Small intestine (tissue), 16 donors: ENCODE measurements at places on chromosomes 1 and 21. TPM values are rescaled to one million over a fixed set of nuclear protein-coding genes. Genes with fewer than 3 reads are reported as not detected.

DNA sequence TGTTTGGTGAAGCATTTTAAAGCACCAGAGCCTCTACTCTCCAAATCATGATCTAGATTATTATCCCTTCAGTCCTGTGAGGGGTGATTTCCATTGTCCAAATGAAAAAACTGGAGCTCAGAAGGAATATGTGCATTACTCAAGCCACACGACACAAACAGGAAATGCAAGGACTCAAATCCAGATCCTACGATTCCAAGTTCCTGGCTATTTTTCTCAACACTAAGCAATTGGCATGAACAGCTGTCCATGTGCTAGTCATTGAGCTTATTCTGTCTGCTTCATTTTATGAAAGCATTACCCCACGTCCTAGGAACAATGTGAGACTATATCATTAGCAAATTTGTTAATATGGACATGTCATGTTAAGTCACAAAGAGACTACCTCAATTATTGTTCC lies 273.1 kb upstream of the LYPLAL1 start:
- no peak for DNase-seq

DNA sequence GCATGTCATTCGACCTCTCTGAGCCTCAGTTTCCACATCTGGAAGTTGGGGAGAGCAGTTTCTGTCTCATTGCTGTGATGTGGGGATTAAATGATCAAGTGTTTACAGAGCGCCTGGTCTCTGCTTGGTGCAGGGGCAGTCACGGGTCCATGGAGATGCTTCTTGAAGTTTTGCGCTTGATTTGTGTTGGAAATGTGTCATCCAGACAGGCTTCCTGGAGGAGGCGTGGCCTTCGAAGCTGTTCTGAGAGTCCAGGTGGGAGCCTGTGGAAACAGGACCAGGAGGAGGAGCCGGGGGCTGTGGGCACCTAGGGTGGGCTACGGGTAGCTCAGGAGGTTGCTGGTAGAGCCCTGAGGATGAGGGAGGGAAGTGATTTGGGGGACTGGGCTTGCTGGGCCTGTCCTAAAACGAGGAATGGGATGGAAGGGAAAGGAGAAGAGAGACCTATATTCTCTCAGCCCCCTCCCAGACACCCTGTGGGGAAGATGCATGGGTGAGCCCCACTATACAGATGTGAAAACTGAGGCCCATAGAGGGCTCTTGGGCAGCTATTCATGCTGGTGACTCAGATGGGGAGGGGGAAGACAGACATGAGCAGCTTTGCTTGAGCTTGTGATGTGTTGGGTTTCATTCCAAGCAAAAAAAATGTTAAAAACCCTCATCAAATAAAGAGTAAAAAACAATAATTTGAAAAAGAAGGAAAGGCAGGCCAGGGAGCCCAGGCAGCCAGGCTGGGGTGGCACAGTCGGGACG lies 107.2 kb upstream of the WNT4 start:
- DNase-seq: no peak

- DNase-seq: no peak
Observed at GRCh38 chr1:201212056-201212455, 21.4 kb downstream of the IGFN1 start.

- DNase-seq: no peak
Observed at GRCh38 chr1:10973552-10973951, 38.9 kb upstream of the TARDBP start.

- no peak for DNase-seq
Observed at GRCh38 chr1:245648749-245649522, 494.2 kb downstream of the KIF26B start.

Gene FAM76A
- polyA plus RNA-seq: 4.3 TPM

DNA sequence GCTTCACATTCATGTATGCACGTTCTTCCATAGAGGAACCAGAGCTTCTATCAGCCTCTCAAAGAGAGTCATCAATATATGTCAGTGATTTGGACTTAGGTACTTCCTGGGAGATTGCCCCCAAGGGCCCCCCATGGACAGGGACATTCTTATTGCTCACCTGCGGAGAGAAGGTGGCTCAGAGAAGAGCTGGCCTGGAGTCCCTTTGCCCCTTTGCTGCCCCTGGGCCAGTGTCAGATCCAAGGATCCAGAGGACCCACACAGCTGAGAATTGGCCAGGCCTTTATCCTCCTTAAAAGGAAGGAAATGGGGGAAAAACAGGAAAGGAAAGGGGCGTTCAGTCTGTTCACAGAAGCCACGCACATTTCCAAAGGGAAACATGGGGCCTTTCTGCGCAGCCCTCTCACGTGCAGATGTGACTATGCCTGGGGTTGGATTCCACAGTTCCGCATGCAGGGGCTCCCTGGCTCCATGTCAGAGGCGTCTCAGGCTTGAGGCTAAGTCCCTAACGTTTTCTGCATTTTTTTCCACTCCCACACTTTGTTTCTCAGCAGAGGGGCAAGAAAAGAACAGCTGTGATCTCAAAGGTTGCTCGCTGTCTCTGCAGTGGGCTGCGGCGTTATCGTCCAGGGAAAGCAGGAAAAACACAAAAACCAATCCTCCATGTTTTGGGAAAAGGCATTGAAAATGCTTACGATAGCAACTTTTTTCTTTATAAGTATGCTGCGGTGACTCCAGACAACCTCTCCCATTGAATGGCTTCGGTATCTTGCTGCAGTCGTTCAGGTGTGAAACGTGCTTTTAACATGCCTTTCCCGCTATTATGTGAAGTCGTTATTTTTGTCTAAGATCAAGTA lies 5.9 kb downstream of the C1orf226 start:
- no peak for DNase-seq

Gene PRKCZ
- 44.2 TPM for polyA plus RNA-seq

DNA sequence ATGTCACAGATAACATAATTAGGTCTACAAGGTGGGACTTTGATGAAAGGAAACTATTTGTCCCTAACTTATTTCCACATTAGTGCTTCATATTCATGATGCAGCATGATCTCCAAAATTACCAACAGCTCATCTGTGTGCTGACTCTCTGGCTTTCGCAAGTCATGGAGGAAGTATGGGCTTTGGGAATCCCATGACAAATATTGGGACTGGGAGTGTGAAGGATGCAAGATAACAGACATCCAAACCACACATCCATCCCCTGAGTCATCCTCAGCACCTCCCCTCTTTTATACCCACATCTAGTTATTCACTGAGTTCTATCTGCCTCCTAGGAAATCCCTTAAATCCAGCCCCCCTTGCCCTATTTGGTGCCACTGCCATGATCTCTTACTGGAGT lies 102.8 kb upstream of the COL24A1 start:
- no peak for DNase-seq
